ENCODE measurements at places on chromosomes 2 and 18.

DNA sequence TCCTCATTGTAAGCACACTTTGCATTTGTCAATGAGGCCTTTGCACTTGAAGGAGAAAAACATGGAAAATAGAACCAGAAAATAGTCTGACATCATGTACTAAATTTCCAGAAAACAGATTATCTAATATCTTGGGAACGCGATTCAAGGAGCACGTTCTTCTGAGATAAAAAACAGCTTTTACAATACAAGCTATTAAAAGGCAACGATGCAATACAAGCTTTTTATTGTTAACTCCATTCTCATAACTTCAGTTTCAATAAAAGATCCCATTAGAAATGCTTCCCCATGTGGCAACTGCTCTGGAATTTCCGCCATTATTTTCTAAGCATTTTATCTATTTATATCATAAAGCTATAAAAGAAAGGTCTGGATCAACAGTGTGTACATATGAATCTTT is 40.3 kb downstream of the NRXN1 start:
- no peak for DNase-seq

GRCh38 chr2:9724565-9724964 is 93.8 kb upstream of the YWHAQ start:
- DNase-seq: no peak

GRCh38 chr18:755506-755905 is 43.1 kb upstream of the ENOSF1 start:
- no peak for DNase-seq

DNA sequence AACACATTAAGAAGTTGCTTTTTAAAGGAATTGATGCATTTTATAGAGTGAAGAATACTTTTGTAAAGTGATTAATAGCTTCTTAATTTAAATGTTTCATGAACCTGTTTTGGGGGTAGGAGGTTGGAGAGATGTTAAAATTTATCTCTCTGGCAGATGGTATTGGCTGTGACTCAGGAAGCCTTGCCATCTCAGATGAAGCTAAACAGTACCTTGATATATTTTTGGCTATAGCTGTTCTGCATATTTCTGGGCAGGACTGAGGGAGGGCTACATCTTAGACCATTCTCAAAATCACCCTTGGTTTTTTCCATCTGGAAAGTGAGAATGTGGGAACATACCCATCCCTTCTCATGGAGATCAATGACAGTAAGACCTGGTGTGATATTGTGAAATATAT is 13.4 kb downstream of the CAPN14 start:
- no peak for DNase-seq

DNA sequence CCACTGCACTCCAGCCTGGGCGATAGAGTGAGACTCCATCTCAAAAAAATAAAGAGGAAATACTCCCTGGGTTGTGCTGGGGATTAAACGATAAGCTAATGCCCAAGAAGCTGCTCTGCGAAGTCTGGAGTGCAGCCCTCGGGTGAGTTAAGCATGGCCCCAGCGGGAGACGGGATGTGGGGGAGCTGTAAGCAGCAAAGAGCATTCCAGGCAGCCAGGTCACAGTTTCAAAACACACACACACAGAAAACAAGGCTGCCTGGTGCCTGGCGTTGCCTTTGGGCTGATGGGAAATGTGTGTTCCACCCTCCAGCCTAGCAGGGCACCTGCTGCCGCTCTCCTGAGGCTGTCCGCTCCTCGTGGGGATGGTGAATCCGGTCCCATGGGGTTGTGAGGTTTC is 24.1 kb downstream of the ODC1 start:
- no peak for DNase-seq

DNA sequence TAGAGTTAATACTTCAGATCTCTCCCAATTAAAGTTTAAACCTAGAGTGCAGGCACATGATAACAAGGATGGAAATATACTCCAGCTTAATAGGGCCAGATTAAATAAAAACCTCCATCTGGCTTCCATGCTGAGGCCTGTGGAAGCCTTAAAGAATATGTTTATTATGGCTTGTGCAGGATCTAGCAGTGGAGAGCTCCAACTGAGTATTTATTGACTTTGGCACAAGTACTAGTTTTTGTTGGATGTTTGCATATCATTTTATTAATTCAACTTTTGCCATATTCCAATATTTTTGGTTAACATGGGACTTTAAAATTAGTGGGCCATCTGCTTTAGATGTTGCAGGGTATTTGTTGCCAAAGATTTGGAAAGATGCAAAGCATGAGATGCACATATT is 860.4 kb upstream of the SOX11 start:
- DNase-seq: no peak

DNA sequence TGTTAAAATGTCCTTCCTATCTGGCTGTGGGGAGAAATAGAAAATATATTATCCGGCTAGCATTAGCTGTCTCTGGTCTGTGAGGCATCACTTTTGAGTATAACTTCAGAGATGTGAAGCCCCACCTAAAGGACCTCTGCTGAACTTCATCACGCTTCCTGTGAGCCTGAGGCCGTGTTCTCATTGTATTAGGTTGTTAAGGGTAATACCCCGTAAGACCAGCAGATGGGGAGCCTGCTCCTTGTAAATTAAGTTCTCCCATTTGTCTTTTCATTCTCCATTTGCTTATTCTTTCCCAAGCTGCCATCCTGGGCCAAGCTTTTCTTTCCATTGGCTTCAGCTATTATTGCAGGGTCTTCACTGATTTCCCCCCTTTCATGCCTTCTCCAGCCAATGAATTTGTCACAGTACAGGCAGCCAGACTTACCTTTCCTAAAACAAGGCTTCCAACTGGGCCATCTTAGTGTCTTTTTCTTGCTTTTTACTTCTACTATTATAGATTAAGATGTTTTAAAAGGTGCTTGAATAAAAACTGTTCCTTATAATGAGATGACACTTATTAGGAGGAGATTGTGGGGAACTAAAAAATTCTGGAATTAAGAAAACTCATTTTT is 12.4 kb downstream of the NIF3L1 start:
- peak; percentile 49 for DNase-seq

DNA sequence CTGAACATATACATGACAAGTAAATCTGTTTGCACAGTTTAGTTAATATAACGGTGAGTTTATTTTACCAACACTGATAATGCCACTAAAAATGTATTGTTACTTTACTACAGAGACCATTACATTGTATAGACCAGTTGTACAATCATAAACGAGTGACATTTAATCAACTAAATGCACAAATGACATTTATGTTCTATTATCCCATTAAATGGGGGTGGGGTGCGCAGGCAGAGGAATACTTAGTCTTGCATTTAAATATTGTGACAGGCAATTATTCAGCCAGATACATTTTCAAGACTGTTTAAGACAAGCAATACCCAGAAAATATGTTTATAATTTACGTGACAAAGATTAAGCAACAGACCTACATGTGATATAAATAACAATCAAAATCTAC is 72.0 kb upstream of the CHAC2 start:
- DNase-seq: no peak

GRCh38 chr2:2577407-2577831 is 246.3 kb upstream of the MYT1L start:
- no peak for DNase-seq

GRCh38 chr18:79687806-79688205 is 8.2 kb downstream of the CTDP1 start:
- no peak for DNase-seq

- DNase-seq: no peak
Measured at GRCh38 chr2:32933756-32934095, 13.0 kb upstream of the LTBP1 start.
